ENCODE measurements at places on chromosomes 4 and X.

- DNase-seq, result no peak
These were observed 91.8 kb upstream of the HPRT1 start for GRCh38 chrX:134368126-134368525.

- no peak for DNase-seq
These were observed 71.5 kb upstream of the MXD4 start for GRCh38 chr4:2333356-2333841.

DNA sequence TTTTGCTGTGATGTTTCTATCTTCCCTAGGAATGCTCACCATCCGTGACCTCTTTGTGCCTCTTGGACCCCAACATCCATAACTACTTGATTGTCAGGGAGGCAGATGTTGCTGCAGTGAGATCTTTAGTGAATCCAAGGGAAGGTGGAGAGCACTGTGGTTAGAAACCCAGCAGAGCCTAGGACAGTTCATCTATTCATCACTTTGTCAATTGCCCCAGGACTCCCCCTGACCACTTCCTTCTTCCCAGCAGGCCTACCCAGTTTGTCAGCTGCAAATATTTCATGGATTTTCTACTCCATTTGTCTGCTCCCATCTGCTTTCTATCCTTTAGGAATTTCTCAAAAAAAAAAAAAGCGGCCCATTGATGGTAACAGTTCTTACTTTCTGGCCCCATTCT is 942.8 kb downstream of the PCDH7 start:
- DNase-seq, result no peak

- DNase-seq, result no peak
These were observed 229.2 kb downstream of the GBA3 start for GRCh38 chr4:22921936-22922335.

Measured in stimulated activated CD4-positive, alpha-beta T cell treated with anti-CD3 and anti-CD28 coated beads, Interleukin-1b, Interleukin-23, amount 100 ng/mL, for 4 hours (primary cell).